ENCODE measurements at places on chromosomes 11 and 22.

GRCh38 chr11:103875855-103876510 is 160.5 kb upstream of the DDI1 start:
- DNase-seq, result no peak

- no peak for DNase-seq
Observed at GRCh38 chr22:42431401-42432019, 693 bp downstream of the NFAM1 start.

- DNase-seq, result no peak
Observed at GRCh38 chr11:125990244-125990643, 44.4 kb downstream of the VSIG10L2 start.

DNA sequence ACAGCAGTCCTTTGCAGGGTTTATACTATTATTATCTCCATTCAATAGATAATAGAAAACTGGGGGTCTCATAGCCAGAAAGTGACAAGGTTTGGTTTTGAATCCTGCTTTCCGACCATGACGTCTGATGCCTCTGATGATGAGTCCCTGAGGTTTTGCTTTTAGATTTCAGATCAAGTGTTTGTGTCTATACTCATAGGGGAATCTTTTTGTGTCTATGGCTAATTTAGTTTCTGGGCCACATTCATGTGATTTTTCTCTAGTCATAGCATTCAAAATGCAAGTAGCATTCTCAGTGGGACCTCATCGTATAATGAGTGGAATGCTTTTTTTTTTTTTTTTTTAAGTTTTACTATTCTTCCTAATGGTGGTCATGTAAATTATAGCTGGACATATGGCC is 72.9 kb downstream of the TNRC6B start:
- DNase-seq, result no peak

- no peak for DNase-seq
Observed at GRCh38 chr11:100676901-100677300, 10.2 kb upstream of the ARHGAP42 start.

DNA sequence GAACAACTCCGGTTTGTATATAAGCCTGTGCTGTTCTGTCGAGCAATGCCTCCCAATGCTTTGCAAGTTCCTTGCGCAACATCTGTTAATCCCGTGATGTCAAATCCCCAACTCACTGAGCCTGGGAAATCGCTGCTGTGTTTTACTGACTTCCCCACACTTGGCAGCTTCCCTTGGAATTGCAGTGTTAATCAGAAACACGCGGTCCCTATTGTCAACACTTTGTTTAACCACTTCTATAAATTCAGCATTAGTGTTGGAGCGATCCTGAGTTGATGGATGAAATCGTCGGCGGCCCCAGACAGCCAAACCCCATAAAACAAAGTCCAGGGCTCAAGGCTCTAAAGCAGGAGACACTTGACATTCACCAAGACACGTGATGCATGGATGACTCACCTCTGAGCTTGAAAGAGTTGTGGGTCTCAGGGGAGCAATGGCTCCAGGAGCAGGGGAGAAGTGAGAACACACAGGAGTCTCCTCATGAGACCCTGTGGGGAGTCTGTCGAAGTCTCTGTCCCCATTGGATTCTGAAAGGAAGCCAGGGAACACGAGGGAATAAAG is 555.3 kb downstream of the MIAT start:
- DNase-seq, result peak; percentile 91

GRCh38 chr11:2318123-2318522 is 16.3 kb downstream of the TSPAN32 start:
- no peak for DNase-seq

- DNase-seq, result no peak
Observed at GRCh38 chr11:126149759-126150625, 61.5 kb downstream of the RPUSD4 start.

DNA sequence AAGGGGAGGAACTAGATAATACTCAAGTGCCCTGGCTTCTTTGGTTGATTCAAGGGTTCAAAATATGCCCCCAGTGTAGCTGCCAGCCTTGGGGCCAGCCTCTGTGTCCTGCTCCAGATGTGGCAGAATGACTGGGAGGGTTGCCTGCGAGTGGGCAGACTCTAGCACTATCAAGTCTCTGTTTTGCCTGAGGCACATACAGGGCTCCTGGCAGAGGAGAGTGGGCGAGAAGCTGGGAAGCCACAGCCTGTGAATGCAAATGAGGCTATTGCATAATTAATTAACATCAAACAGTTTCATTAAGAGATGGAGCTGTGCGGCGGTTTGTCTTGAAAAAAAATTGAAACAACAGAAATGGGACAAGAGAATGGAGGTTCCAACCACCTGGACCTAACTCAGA is 50.8 kb downstream of the BUD13 start:
- DNase-seq, result no peak

GRCh38 chr11:64694026-64694755 is 28.8 kb downstream of the NRXN2 start:
- DNase-seq, result no peak

GRCh38 chr11:73366265-73366610 is 10.0 kb upstream of the RELT start:
- DNase-seq, result no peak

DNA sequence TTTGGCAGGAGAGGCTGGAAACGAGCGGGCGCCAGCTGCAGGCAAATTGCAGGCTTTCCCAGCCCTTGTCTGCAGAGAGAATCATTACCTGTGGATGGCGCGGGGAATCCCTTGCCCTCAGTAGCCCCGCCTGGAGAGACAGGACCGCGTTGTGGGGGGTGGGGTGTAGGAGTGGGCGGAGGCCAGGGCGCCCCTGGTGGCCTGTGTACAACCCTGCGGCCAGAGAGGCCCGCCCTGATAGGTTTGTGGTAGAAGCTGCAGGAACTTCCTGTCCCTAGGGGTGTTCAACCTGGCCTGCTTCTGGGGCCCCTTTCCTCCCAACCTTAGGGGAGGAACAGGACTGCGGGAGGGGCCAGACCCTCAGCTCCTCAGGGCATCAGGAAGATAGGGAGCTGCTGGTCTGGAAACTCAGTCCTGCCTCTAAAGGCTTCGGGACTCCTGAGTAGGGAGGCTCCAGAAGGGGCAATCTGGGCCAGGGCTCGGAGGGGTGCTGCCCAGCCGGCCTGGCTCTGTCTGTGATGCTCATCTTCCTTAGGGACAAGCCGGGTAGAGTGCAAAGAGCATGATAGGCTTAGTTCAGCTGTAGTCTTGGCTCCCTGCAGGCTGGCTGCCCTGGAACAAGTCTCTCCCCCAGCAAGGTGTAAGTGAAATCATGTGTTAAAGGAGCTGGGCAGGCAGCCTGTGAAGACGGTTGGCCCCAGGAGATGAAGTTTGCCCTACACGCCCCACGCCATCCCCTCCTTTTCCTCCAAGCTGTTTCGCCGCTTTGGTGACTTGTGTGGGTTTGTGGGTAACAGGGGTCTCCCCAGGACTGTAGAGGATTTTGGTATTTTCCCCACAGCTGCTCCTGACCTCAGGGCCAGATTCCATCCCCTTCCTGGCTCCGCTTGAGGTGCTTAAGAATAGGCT is 24.1 kb upstream of the SUSD2 start:
- peak; percentile 91 for DNase-seq

DNA sequence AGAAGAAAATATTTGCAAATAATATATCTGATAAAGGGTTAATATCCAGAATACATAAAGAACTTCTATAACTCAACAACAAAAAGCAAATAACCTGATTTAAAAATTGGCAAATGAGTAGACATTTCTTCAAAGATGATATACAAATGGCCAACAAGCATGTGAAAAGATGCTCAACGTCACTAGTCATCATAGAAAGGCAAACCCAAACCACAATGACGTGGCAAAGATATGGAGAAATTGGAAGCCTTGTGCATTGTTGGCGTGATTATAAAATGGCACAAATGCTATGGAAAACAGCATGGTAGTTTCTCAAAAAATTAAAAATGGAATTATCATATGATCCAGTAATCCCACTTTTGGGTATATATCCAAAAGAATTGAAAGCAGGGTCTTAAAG is 466.3 kb downstream of the TBC1D22A start:
- no peak for DNase-seq

GRCh38 chr22:32233091-32233490 is 22.1 kb downstream of the SLC5A4 start:
- DNase-seq, result no peak

- DNase-seq, result no peak
Observed at GRCh38 chr11:85590848-85591483, 36.2 kb downstream of the DLG2 start.

DNA sequence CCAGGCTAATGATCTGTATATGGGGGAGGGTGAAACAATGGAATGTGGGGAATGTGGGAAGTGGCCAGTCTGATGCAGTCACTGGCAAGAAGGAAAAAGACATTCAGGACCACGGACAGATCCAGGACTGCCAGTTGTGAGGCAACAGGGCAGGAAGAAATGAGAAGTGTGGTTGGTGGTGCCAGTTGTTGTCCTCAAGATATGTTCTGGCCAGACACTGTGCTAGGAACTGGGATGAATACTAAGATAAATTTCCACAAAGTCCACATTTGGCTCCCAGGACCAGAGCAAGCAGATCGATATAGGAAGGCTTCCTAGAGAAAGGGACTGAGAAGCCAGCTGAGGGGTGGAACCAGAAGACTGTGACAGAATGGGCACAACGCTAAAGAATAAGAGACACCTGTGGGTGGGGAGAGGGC is 6.8 kb upstream of the TPBGL start:
- DNase-seq, result no peak

DNA sequence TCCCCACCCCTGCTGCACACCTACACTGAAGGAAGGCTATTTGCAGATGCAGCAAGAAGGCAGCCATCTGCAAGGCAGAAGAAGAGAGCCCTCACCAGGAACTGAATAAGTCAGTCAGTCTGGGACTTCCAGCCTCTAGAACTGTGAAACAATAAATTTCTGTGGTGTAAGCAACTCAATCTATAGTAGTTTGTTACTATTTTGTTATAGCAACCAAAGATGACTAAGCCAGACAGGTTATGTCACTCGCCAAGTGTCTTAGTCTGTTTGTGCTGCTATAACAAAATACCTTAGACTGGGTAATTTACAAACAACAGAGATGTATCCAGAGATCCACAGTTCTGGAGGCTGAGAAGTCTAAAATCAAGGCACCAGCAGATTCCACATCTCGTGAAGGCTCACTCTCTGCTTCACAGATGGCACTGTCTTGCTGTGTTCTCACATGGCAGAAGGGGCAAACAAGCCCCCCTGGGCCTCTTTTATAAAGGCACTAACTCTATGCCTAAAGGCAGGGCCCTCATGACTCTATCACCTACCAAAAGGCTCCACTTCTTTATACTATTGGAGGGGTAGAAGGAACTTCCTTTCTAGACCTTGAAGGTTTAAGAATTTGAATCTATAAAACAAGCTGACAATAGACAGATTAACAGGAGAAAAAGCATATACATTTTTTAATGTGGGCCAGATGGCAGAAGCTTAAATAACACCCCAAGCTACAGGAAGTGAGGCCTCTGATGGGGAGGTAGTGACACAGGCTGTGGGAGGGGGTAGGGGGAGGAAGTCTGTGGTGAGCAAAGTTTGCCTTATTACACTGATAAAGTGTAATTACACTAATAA is 12.3 kb downstream of the APOL6 start:
- DNase-seq, result no peak

DNA sequence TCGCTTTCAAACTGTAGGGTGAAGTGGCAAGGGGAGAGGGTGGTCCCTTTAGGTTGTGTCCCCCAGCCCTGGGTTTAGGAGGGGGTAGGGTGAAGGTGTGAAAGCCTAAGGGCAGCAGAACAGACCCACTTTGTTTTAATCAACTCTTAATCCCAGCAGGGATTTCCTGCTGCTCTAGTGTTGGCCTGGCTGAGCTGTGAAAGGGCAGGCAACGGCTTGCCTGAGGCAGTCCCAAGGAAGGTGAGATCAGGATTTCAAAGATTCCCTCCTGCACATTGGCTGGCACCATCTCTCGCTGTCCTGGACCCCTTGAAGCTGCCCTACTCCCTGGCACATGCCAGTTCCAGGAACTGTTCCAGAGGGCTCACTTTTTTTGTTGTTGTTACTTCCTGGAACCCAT is 221.3 kb downstream of the INSC start:
- DNase-seq, result no peak

DNA sequence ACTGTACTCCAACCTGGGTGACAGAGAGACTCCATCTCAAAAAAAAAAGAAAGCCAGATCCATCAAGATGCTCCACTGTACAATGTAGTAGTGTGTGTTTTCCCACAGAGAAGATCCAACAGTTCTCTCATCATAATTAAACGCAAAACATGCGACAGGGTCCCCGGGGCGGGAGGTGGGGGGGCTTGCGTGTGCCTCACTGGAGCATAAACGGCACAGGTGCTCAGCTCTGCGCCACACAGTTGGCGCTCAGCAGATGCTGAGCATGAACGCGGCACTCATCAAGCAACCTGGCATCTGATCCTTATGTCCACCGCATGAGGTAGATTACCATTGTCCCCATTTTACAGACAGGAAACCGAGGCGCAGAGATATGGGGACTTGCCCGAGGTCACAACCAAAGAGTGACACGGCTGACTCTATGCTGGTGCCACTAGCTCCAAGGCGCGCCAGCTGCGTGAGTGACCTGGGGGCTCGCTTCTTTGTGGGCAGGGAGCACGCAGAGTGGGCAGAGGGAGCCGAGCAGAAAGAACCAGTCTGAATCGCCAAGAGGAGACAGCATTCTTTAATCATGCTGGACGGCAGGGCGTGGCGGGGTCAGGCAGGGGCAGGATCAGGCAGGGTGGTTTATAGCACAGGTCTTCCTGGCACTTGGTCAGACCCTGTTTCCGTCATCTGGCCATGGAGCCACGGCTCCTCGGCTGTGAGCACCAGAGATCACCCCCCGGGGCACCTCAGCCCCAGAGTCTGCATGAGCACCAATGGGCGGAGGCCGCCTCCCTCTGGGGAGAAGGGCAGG is 8.2 kb downstream of the C1QTNF6 start:
- DNase-seq, result no peak

DNA sequence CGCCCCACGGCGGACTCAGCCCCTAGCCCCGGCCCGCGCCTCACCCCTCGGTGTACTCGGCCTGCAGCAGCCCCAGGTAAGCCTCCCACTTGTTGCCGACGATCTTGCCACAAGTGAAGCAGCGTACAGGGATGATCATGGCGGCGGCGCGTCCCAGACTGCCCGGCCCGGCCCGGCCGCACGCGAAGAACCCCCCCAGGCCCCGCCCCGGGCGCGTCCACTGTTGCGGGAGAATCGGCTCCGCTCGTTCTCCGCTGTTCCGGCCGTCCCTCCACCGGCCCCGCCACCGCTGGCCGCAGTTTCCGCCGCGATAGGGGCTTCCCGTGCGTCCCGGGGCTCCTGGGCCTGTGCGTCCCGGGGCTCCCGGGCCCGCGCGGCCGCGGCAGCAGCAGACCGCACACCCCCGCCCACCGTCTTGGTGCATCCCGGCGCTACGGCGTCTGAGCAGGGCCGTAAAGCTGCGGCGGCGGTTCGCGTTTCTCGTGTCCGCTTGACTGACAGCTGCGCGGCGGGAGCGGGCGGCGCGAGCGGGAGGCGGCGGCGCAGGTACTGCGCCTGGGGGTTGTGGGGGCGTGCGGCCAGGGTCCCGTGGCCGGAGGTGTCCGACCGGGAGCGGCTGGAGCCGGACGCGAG is at the start of the genes POLR2L and TSPAN4:
Gene POLR2L (minus strand): TSS at position 160 of the 633 bp plus-strand sequence. CDS start 21 bp downstream, at position 139.
Gene TSPAN4 (plus strand): TSS at position 483 of the 633 bp plus-strand sequence. CDS start 7,453 bp downstream, outside the sequence.
- peak; percentile 94 for DNase-seq

DNA sequence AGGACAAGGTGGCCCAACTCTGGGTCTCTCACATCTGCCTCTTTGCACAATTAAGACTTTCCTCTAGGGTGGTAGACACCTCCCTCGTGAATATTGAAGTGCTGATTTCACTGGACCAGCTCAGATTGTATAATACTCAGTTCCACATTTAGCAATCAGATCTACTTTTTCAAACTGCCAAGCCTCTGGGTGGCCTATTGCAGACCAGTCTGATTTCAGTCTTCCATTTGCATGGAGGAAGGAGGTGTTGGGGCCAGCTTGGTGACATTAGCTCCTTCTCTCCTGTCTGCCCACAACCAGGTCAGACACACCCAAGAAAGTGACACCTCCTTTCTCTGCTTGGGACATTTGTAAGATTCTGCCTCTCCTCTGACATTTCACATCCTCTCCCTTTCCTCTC is 78.2 kb downstream of the PPFIBP2 start:
- DNase-seq, result peak; percentile 28

GRCh38 chr11:34332524-34332923 is 25.3 kb downstream of the ABTB2 start:
- DNase-seq, result no peak
